ENCODE measurements at places on chromosomes 6 and 20.

DNA sequence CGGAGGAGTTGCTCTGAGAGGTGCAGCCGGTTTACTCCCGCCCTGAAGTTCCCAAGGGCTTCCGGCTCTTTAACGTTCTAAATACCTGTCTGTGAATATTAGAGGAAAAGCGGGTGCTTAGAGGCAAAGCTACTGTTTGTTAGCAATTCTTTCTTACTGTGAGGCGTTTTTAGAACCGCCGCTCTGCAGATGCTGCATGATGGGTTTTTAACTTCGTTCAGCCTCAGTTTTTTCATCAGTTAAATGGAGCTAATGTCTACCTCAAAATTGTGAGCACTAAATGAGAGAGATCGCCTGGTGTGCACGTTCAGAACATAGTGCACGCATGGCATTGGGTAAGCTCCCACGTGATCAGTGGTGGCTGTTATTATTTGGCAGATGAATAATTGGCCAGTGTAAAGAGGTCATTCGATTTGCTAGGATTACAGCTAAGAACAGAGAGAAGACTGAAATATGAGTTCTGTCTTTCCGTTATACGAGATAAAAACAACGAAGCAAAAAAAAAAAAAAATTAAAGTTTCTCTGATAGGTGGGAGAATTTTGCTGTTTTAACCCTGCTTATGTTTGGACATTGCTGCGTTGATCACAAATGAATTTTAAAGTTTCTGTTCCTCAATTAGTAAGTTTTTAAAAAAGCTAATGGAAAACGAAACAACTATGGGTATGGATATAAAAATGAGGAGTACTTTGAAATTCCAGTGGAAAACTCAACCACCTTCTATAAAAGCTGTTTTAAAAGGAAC lies 660 bp upstream of the TFB1M start:
- H3K27me3 ChIP-seq = no peaks in the 10 kb centered on the region
- peak overlapping the region; percentile 86 for H3K4me3 ChIP-seq
- peak; percentile 56 for DNase-seq
- H3K36me3 ChIP-seq = no peaks in the 10 kb centered on the region
- no peaks in the 10 kb centered on the region for H3K4me1 ChIP-seq

DNA sequence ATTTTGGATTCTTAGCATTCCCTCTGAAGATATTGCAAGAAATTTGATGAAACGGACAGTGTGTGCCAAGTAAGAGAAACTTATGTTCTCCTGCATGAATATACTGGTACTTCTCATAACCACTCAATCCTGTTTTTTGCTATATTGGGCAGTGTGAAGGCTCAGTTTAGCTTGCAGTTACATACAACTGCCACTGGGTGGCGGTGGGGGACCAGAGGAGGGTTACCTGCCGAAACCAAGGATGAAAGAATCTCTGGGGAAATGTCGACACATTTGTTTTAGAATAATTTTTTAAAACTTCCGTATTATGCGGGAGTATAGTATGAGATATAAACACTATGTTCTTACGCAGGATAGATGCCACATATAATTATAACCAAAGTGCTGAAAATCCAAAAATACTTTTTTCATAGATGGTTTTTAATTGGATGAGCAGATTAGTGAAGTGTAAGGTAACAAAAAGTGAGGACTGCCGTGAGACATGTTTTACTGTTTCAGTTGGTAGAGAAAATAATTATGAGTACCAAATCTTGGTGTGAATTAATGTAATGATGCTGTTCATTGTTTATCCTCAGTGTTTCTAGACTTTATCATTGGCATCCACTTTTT lies 9.7 kb downstream of the TRMT11 start:
- peaks cover 4% of the 10 kb centered on the region for H3K36me3 ChIP-seq
- no peak overlapping the region for H3K27ac ChIP-seq
- no peaks in the 10 kb centered on the region for H3K27me3 ChIP-seq

DNA sequence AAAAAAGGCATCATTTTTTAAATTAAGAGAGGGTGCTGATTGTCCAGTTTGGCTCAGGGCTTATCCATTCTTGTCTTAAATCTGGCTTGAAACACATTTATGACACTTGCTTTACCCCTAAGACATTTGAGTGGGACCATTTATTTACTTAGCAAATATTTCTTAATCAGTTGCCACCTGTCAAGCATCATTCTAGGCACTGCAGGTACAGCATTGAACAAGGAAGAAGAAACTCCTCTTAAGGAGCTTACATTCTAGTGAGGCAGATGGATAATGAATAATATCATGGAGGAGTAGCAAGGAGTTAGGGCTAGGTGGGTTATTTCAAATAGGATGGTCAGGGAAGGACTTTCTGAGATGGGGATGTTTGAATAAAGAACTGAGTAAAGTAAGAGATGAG lies 189.8 kb downstream of the UTRN start:
- DNase-seq = no peak
- no peaks in the 10 kb centered on the region for H3K36me3 ChIP-seq
- no peaks in the 10 kb centered on the region for H3K27me3 ChIP-seq
- no peak overlapping the region for H3K27ac ChIP-seq
- H3K4me1 ChIP-seq = peaks cover under 1% of the 10 kb centered on the region

DNA sequence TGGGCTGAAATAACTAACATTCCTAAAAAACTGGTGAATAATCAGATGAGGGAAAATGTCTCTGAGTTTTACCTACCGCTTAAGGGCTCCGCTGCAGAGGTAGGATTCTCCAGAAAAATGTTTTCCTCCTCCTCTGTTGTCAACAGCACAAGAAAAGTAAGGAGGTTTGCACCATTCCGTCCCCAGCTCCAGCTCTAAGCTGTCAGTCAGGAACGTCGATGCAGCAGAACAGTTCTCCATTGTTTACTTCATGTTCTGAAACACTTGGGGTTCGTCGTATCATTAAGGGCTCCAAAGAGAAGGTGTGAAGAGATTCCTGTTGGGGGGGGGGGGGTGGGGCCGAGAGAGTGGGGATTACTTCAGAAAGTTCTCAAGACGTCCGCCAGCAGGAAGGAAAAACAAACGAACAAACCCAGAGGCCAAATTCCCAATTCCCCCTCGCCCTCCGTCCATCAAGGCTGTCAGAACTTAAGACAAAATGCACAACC lies 734 bp downstream of the MMS22L start:
- no peak for DNase-seq
- H3K4me3 ChIP-seq = peak overlapping the region; percentile 63
- no peaks in the 10 kb centered on the region for H3K27me3 ChIP-seq
- H3K27ac ChIP-seq = no peak overlapping the region
- H3K4me1 ChIP-seq = peaks cover 5% of the 10 kb centered on the region

GRCh38 chr6:33700391-33701050 lies 11.0 kb downstream of the UQCC2 start:
- H3K4me3 ChIP-seq = no peak overlapping the region
- peak; percentile 58 for DNase-seq
- no peak overlapping the region for H3K27ac ChIP-seq
- H3K27me3 ChIP-seq = no peaks in the 10 kb centered on the region
- no peaks in the 10 kb centered on the region for H3K36me3 ChIP-seq

- no peak overlapping the region for H3K4me3 ChIP-seq
- no peaks in the 10 kb centered on the region for H3K4me1 ChIP-seq
- H3K27ac ChIP-seq = no peak overlapping the region
- H3K27me3 ChIP-seq = no peaks in the 10 kb centered on the region
- DNase-seq = no peak
Measured at GRCh38 chr6:29909985-29910384, 32.3 kb upstream of the HLA-A start.

Measured in pancreas (tissue), 10 donors.